ENCODE measurements at places on chromosomes 4 and X.

DNA sequence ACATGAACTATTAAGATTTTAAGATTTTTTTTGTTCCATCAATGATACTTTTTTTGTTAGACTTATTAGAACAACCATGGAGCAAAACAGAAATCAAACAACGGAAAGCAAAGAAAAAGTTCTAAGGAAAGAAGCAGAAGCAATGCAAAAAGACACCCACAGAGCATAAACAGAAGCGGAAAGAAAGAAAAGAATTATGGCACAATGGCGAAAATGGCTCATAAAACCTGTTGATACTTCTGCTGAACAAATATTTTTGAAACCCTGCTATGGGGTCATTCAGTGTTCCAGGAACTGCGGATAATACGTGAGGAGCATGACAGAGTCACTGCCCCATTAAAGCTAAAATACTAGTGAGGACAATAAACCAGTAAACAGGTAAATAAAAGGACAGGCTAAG, 138.0 kb downstream of the ADAMTS3 start:
- DNase-seq = no peak

DNA sequence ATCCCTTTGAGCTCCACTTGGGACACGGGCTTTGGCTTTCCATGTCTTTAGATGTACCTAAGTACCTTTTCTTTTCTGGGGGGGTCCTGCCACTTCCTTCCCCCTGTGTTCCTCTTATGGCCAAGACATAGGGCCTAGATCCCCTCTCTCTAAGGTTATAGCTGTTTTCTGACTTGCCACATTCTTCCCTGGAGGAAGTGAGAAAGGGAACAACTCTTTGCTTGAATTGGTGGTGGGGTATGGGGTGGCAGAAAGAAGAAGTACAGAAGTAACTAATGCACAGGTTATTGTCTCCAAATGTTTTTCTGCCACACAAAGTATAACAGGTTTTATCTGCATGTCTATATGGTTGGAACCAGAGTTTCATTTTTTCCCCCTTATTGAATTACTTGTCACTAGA, 29.7 kb upstream of the DIPK2B start:
- DNase-seq = no peak

- DNase-seq = no peak
These were observed 5.3 kb upstream of the ADRA2C start for GRCh38 chr4:3760841-3761240.

GRCh38 chr4:108831291-108831690, 68.4 kb upstream of the ETNPPL start:
- no peak for DNase-seq

DNA sequence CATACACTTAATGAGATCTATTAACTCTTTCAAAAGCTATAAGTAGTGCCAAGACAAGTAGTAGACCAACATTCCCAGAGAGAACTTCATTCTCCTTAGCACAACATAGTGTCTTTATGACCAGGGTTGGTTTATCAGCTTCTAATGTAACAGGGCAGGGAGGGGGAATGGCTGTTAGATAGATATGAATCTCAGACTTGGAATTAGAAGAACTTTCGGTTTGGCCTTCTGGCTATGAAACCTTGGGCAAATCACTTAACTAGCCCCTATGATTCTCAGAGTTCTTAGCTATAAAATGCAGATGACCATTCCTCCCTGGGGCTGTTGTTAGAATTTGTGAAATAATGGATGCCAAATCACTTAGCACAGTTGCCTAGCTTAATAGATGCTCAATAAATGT, 132.2 kb downstream of the SLC10A7 start:
- DNase-seq = no peak

DNA sequence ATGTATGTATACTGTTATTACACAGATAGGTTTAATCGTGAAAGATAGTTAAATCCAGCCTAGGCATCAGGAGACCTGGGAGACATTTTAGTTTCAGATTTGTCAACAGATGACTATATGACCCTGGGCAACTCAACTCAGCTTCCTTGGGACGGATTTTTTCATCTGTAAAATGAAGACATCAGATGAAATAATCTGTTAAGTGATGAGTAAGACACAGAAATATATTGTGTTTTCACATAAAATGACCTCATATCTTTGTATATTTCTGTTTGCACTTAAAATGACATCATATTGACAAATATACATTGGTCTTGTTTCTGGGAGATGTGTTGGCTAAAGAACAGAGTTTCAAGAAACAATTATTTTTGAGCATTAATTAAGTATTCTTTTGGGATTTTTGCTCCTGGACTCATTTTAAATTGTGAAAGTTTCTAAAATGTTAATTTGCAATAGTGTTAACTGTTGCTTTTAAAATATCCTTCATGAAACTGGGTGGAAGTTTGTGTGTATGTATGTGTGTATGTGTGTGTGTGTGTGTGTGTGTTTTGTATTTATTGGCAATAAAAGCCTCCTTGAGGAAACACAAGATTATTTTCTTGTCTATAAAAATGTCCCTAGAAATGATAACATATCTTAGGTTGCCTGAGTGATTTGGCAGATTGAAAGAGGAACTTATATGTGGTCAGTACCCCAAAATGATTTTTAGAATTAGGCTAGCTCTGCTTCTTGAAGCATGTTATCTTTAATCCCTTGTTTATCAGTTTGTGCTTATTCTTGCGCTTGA, 29.1 kb upstream of the MMAA start:
- DNase-seq = no peak

- no peak for DNase-seq
These were observed 156.8 kb upstream of the STS start for GRCh38 chrX:6990552-6991193.

DNA sequence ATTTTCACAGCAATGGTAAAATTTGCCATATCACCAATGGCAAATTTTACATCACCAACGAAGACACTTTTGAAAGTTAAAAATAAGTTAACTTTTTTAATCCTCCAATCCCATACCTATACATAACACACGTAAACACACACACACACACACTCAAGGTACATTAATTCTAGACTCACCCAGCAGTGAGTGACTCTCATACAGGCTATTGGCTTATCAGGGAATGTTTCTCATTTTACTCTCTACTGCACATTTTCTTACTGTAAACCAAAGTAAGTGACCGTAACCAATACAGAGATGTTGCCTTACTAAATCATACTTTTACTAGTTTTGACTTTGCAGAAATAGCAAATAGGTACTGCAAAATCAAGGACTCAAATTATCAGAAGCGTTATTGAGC, 2.3 kb downstream of the VEGFC start:
- DNase-seq = no peak

- DNase-seq = no peak
These were observed 8.9 kb downstream of the ADD1 start for GRCh38 chr4:2852481-2852921.

DNA sequence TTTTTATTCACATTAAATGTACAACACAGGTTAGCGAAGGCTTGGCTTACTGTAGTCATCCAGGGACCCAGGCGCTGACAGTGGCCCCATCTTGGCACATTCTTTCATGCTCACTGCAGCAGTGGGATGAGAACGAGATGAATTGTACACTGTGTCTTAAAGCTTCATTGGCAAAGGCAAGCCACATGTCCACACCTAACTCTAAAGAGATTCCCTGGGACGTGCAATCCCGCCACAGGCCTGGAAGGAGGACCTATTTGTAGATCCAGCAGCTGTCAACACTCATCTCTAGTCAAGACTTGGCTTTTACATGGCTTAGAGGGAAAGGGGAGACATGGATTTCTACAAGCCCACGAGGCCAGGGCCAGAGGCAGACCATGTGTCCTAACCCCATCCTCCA, 16.1 kb upstream of the CXCR3 start:
- no peak for DNase-seq

GRCh38 chr4:130125467-130125866, 1029.5 kb downstream of the C4orf33 start:
- peak; percentile 31 for DNase-seq

- DNase-seq = no peak
These were observed 5.6 kb downstream of the KIAA0232 start for GRCh38 chr4:6788123-6788522.

GRCh38 chrX:39480963-39481362, 616.8 kb downstream of the BCOR start:
- no peak for DNase-seq

DNA sequence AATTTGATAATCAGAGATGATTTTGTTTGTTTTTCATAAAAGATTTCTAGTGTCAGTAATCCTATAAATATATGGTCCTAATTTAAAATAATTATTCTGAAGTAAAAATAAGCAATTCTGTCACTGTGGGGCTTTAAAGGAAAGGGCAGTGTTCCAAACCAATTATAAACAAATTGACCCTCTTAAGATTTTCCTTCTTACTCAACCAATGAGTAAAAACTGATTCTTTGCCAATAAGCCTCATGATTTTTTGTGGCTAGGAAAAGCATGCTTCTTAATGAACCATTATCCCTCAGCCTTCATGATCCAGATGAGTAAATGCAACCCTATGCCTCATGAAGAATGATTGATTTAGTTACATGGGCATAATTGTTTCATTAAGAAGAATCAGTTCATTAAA, 1010.4 kb downstream of the ADGRL3 start:
- DNase-seq = peak; percentile 36

- no peak for DNase-seq
These were observed 60.9 kb downstream of the SEC24B start for GRCh38 chr4:109494563-109494962.

DNA sequence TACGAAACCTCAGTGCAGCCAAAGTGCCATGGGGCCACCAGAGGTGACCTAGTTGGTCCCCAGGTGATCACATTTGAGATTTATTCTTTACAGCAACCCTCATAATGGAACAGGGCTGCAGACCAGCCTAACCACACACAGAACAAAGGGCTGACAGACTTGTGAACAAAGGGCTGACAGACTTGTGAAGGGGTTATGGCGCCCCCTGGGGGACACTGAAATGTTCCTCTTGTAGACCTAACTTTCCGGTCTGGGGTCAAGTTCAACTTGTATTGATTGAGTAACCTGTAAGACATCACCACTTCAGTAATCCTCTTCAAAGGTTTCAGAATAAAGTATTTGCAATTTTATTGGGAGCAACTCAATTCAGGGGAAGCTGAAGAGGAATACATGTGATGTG, 175.9 kb upstream of the RPS6KA3 start:
- DNase-seq = peak; percentile 31

GRCh38 chr4:7403001-7403400, 31.7 kb downstream of the PSAPL1 start:
- DNase-seq = no peak

- DNase-seq = no peak
These were observed 11.4 kb upstream of the NYX start for GRCh38 chrX:41435708-41436107.

GRCh38 chr4:18847249-18847890, 825.8 kb upstream of the LCORL start:
- DNase-seq = peak; percentile 22

- DNase-seq = peak; percentile 4
These were observed 102.0 kb downstream of the SYTL5 start for GRCh38 chrX:38108364-38108763.

DNA sequence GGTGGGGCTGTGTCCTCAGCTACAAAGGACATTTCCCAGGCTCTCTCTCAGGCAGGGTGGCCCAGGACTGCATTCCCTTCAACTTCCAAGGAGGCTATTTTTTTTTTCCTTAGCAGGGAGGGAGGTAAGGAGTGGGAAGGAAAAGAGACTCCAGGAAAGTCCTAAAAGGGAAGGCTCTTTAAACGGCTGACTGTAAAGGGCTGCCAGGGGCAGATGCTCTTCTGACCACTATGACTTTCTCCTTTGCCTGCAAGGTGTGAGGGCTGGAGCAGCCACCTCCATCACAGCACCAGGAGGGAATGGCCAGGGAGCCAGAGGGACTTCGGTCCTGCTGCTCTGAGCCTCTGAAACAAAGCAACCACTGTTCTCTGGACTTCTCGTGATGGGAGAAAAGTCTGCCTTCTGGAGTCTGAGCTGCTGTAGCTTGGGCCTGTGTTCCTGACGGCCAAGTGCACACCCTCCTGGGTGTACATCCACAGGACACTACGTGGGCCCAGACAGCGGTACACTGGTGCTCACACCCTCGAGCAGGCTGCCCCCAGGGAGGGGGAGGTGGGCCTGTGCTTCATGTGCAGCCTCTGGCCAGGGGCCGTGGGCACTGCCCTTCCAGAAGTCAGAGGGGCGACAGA, 17.9 kb downstream of the NAT8L start:
- no peak for DNase-seq

DNA sequence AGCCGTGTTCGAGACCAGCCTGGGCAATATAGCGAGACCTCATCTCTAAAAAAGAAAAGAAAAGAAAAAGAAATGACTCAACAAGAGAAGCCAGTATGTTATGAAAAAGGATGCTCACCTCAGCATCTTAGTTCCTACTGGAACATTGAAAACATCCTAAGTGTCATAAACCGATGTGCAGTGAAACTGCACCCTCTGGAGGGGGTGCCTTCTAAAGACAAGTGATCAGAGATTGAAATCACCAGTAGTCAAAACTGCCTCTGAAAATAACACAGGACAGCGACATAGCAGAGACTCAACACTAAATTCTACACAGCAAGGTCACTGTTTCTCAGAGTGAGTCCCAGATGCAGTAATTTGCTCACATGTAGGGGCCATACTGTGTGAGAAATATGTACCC, 28.0 kb upstream of the ATP6AP2 start:
- DNase-seq = no peak

DNA sequence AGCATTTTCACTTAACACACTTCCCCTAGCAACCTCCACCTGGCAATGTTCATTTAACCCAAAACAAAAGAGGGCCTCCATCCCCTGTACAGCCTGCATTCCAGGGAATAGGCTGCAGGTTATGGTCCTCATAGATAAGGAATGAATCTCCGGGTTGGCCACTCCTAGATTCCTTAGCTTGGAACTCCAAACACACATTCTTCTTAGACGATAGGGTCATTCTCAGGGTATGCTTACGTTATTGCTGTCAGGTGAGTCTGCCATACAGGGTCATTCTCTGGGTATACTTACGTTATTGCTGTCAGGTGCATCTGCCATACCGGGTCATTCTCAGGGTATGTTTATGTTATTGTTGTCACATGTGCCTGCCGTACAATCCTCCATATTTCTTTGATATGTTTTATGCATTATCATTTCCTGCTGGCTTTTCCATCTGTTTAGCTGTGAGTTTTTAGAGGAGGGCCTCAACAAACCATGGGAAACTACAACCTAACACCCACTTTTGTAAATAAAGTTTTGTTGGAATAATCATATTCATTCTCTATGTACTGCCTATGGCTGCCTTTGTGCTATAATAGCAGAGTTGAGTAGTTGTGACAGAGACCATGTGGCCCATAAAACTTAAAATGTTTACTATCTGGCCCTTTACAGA, 8.2 kb upstream of the AFF1 start:
- no peak for DNase-seq

DNA sequence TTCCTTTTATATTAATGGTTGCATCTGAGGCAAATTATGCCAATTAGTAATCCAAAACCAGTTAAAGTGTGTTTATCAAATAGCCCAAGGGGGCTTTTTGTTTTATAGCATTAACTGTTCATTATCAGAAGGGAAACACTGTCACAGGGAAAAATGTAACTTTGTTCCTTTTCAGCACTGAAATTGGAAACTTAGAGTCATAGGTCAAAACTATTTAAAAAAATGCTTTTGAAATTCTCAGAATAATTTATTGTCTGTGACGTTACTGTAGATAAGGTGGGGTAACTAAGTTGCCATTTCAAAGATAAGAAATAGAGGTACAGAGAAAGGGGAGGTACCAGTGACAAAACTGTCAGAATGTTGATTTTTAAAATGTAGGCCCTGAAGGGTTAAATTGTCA, 129.3 kb downstream of the AKAP4 start:
- DNase-seq = no peak

All from right lung (tissue), 10 donors.